ENCODE measurements at places on chromosomes 12 and 14. TPM values are rescaled to one million over a fixed set of nuclear protein-coding genes. Genes with fewer than 3 reads are reported as not detected.

FIGNL2 gene
- 2.5 TPM for total RNA-seq

DNA sequence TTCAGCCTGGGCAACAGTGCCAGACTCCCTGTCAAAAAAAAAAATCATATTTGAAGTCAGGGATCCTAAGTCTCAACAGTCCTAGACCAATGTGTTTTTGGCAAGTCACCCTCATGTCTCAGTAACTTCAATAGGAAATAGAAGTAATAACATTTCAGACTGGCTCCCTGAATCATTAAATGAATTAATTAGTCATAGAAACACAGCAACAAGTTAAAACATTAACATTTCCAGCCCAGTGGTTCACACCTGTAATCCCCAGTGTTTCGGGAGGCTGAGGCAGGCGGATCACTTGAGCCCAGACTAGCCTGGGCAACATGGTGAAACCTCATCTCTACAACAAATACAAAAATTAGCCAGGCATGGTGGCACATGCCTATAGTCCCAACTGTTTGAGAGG, 125.2 kb downstream of the GTF2A1 start:
- no peak for DNase-seq
- H3K4me1 ChIP-seq: no peaks in the 10 kb centered on the region
- H3K4me3 ChIP-seq: no peak overlapping the region
- H3K27ac ChIP-seq: no peak overlapping the region
- no peaks in the 10 kb centered on the region for H3K27me3 ChIP-seq
- no peaks in the 10 kb centered on the region for H3K36me3 ChIP-seq

GRCh38 chr14:45891417-45892080, 638.5 kb upstream of the MIS18BP1 start:
- H3K4me1 ChIP-seq: no peaks in the 10 kb centered on the region
- H3K27ac ChIP-seq: no peak overlapping the region
- no peaks in the 10 kb centered on the region for H3K27me3 ChIP-seq
- H3K4me3 ChIP-seq: no peak overlapping the region
- H3K36me3 ChIP-seq: no peaks in the 10 kb centered on the region

- H3K36me3 ChIP-seq: no peaks in the 10 kb centered on the region
- H3K4me1 ChIP-seq: no peaks in the 10 kb centered on the region
- no peak overlapping the region for H3K4me3 ChIP-seq
- DNase-seq: no peak
Measured at GRCh38 chr12:116876151-116876869, 4.9 kb downstream of the HRK start.

RAD9B gene
- not detected for total RNA-seq

- peaks cover 26% of the 10 kb centered on the region for H3K36me3 ChIP-seq
- H3K27me3 ChIP-seq: no peaks in the 10 kb centered on the region
- H3K4me1 ChIP-seq: peaks cover 80% of the 10 kb centered on the region
- no peak overlapping the region for H3K4me3 ChIP-seq
- DNase-seq: peak; percentile 70
- H3K27ac ChIP-seq: peak overlapping the region; percentile 41
Measured at GRCh38 chr12:96258104-96258961, 64.2 kb downstream of the ELK3 start.
